Tibial nerve (tissue), 4 donors: ENCODE measurements at places on chromosomes 1 and 21. TPM values are rescaled to one million over a fixed set of nuclear protein-coding genes. Genes with fewer than 3 reads are reported as not detected.

DNA sequence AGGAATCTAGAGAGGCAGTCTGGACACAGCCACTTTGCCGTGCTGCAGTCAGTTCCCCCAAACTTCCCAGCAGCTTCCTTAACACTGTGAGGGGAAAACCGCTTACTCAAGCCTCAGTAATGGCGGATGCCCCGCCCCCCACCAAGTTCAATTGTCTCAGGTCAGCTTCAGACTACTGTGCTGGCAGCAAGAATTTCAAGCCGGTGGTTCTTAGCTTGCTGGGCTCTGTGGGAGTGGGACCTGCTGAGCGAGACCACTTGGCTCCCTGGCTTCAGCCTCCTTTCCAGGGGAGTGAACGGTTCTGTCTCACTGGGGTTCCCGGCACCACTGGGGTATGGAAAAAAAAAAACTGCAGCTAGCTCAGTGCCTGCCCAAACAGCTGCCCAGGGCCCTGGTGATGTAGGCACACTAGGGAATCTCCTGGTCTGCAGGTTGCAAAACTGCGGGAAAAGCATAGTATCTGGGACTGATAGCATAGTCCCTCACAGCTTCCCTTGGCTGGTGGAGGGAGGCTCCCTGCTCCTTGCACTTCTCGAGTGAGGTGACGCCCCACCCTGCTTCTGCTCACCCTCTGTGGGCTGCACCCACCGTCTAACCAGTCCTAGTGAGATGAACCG, 23.7 kb upstream of the HFM1 start:
- DNase-seq, result no peak

DNA sequence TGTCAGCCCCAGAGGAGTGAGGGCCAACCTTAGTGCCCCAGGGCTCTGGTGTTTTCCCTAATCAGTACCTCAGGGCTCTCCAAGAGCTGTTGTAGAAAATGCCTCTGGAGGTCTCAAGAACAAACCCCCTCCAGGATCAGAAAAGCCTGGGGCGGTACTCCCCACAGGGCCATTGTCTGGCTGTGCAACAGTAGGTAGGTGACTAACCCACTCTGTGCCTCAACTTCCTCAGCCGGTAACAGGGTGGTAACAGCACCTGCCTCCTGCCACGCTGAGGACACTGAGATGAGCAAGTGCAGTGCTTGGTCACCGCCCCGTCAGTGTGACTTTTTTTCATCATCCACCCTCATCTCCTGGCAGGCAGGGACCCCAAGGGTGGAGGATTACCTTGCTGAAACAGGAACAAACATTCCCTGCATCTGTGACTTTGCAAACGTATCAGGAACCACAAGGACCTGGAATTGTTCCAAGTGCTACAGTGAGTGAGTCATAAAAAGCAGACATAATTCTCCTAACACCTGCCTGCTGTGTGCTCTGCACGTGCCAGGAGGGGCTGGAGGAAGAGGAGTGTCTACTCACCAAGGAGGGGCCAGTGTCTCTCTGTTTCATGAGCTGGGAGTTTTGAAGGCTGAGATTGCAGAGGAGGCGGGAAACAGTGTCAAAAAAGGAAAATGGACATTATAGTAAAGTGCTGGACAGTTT, 440.8 kb downstream of the NPHP4 start:
- DNase-seq, result no peak

GRCh38 chr1:245858022-245858721, 648.9 kb downstream of the SMYD3 start:
- DNase-seq, result no peak

DNA sequence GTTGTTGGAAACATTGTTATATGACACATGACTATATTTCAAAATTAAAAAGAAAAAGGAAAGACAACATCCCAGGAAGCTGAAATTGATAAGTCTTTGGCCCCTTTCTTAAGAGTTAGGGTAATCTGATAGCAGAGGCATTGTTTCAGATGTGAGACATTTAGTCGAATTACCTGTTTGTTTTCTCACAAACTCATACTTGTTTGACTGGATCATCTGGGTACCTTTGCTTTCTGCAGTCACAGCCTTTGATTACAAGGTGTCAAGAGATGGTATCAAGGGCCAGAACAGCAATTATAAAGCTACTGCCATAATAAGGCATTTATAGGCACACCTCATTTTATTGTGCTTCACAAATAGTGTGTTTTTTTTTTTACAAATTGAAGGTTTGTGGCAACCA, 136.3 kb downstream of the DUSP10 start:
- no peak for DNase-seq

GRCh38 chr1:28926629-28927265, 12.4 kb downstream of the EPB41 start:
- no peak for DNase-seq

DNA sequence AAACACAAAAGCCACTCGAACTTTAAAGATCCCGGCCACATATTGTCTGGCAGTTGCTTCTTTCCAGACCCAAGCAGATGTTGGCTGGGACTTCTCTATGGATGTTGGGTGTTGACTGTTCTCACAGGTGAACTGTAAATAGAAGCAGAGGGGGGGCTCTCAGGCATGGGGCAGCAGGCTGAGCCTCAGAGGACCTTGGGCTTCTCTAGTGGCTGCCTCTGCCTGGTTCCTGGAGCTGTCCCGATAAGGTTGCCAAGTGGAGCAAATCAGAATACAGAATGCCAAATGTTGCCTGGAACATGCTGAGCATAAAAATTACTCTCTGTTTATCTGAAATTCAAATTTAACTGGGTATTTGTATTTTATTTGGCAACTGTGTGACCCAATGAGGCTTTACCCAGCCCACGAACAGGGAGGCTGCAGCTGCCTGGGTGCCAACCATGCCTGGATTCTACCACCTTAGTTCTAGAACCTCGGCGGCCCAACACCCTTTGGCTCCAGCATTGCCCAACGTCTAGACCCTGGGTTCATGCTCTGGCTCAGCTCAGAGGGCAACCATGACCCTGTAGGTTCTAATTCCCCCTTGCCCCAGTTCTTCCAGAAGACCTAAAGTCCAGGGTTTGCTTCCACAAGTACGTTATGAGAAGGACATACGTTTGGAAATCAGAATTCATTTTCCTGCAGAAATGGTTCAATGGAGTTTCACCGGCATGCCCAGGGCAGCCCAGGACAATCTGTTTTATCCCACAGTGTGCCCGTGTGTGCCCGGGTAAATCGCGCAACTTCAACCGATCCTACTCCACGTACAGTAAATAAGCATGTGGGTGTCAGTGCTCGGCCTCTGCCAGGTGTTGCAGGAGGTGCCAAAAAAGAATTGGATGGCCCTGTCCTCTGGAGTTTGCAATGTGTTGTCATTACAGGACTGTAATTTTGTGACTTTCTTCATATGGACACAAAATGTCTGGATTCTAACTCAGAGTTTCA, 5.4 kb upstream of the SLC45A1 start:
- DNase-seq, result no peak

Gene C8A
- not detected for total RNA-seq

DNA sequence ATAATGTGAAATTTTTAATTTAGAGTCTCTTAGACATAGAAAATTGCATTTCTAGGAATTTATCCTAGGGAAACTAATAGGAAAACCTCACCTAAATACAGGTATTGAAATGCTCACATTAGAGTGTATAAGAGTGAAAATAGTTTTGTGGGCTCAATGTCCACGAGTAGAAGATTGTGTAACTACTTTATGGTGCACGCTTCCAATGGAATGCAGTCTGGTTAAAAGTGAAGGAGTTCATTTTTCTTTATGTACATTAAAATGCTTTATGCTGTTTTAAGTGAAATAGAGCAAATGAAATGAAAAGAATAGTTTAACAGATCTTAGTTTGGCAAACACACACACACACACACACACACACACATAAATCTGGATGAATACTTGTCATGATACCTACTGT, 278.2 kb downstream of the USP25 start:
- no peak for DNase-seq

DNA sequence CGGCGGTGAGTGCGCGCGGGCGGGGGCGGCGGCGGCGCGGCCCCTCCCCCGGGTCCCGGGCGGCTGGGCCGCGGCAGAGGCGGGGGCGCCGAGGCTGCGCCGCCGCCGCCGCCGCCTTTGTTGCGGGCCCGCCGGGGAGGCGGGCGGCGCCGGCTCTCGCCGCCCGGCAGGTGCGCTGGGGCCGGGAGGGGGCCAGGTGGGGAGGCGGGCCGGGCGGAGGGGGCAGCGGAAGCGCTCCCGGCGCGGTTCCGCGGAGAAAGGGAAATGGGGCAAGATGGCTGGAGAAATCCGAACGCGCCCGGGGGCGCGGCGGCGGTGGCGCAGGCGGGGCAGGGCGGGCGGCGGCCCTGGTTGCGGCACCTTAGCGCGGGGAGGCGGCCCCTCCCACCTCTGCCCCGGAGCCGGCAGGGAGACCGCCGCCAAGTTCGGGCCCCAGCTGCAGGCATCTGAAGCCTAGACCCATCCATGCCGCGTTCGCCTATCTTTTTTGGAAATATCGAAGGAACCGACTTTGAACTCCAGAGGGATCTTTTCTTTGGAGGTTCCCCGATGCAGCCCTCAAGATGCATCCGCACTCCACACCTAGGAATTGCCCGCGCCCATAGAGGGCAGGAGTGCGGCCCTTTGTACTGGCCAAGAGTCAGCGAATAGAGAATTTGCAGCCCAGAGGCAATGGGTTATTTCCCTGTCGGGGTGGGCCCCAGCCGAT, 479 bp downstream of the POGK start:
- DNase-seq, result no peak

DNA sequence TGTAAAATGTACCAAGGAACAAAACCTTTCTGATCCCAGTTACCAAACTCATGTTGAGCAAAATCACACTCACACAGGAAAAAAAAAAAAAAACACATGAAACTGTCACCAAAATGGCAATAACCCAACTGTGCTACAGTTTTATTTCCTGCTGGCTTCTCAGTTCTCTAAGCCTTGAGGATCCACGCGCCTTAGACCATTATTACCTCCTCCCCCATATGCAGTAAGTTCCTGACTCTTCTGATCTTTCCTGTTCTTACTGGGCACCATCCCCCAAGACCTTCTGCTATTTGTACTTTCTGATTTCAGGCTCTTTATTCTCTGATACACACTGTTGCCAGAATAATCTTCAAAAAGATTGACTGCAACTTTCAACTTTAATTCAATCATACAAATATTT, 79.6 kb downstream of the SLC45A1 start:
- DNase-seq, result no peak

DNA sequence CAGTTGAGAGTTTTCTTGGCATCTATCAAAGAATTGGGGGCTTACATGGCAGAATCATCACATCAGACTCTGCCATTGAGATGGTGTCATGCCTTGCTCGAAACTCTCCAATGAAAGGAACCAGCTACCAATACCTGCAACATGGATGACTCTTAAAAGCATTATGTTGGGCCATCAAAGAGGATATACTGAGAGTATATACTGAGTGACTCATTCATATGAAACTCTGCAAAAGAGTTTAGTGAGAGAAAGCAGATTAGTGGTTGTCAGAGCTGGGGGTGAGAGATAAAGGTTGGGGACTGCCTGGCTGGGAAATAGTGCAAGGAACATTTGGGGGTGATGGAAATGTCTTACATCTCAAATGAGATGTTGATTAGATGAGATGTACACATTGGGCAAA, 14.7 kb upstream of the HMGB4 start:
- no peak for DNase-seq
